ENCODE measurements at places on chromosomes 11 and 22.

GRCh38 chr11:6900327-6900999 lies 8.2 kb upstream of the OR2D2 start:
- no peak for DNase-seq

DNA sequence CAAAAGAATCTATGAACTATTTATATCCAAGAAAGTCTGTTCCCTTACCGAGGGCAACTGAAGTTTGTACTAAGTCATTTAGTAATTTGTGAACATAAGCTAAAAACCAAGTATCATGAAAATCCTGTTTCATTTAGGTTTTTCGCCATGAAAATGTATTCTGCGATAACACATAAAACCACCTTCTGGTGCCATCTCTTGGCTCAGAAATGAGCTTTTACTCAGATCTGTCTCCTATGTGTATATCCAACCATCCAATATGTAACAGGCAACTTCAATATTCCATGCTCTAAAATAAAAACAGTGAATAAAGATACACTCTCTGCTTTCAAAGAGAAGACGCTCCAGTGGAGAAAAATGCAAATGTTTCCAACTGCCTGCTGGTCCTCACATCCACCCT lies 118.1 kb upstream of the BID start:
- no peak for DNase-seq

DNA sequence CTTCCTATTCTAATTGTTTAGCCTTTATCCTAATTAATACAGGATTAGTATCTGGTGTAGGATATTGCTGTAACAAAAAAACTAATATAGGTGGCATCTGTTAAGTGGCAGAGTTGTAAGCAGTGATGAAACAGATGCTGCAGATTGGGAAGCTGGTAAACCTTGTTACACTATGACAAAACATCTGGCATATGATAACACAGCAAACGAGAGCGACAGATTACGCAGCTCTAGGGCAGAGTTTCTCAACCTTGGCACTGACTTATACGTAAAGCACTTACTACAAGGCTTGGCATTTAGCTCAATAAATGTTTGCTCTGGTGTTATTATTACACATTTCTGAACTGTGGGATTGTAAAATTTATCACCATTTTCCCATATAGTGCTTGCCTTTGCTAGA lies 137.0 kb downstream of the ATG16L2 start:
- DNase-seq = no peak

DNA sequence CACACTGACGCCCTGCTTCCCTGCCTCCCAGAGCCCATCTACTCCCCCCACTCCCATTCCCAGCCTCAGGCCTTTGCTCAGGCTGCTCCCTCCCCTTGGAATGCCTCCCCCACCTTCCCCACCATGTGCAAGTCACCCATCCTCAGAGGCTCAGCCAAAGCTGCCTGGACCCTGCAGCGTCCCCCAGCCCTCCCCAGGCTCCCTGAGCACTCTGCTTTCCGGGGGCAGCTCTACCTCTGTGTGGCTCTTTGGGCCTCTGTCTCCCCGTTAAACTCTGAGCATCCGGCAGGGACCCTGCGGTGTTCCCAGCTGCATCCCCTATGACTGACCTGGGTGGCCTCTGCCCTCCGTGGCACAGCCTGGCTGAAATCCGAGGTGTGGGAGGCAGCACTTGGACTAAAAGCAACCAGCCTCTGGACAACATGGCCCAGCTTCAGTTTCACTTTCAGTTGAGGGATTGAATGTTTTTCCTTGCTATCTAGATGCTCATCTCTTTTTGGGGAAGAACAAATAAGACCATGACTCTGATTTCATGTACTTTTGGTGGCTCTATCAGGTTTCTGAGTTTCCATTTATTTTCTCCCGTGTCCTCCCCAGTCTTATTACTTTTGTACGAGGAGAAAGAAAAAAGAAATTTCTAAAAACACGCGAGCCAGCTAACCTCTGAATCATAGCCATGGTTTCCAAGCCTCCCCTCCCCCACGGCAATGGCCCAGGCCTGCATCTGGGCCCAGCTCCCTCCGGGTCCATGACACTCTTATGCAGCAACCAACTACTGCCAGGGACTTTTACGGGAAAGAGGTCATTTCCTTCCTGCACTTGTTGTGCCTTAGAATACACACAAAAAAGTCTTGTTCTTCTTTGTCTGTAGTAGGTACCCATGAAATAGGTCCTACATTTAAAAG lies 3.8 kb downstream of the APOL3 start:
- DNase-seq = peak; percentile 77

- DNase-seq = peak; percentile 7
These were observed 310.1 kb upstream of the SORL1-AS1 start for GRCh38 chr11:121762820-121763219.

DNA sequence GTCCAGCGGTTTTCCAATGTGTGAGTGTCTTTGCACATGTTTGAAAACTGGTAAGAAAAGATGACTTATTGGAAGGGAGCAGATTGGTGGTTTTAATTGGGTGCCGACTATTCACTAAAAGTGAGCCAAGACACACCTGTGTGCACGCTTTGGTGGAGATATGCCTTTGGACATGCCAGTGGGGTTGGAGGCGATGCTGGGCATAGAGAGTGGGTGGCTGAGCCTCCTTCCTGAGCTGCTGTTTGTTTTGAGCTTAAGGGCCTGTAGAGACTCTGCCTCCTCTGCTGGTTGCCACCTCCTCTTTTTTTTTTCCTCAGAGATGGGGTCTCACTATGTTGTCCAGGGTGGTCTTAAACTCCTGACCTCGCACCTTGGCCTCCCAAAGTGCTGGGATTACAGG lies 9.5 kb downstream of the IGHMBP2 start:
- no peak for DNase-seq

- DNase-seq = no peak
These were observed 58.4 kb downstream of the JRKL start for GRCh38 chr11:96448225-96448624.
